ENCODE measurements at places on chromosomes 4 and X. TPM values are rescaled to one million over a fixed set of nuclear protein-coding genes. Genes with fewer than 3 reads are reported as not detected.

Gene WWC2
- 58.2 TPM for polyA plus RNA-seq

Gene ETDC
- not detected for polyA plus RNA-seq

Gene GUCY2F
- 0.04 TPM for polyA plus RNA-seq

Gene DMP1
- polyA plus RNA-seq = not detected

DNA sequence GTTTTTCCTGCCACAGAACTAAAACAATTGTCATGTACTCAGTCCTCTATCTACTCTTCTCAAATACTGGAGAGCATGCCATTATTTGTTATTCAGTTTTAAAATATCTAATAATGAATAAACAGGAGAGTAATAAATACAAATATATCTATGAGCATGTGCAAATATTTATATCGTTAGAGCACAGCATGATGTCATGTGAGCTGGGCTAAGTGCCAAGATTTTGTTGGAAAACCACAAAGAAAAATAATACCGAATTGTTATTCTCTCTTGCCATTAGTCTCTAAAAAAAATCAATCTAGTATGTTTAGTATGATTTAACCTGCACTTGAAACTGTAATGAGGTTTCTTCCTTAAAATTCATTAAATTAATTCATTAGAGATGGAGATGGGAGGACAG is 97.3 kb downstream of the DDX60 start:
- no peak for DNase-seq

GRCh38 chr4:53235547-53235946 is 130.3 kb downstream of the SCFD2 start:
- no peak for DNase-seq

GRCh38 chr4:4268776-4269175 is 20.8 kb upstream of the TMEM128 start:
- no peak for DNase-seq

- no peak for DNase-seq
Observed at GRCh38 chrX:151099001-151099400, 77.4 kb upstream of the GPR50 start.

DNA sequence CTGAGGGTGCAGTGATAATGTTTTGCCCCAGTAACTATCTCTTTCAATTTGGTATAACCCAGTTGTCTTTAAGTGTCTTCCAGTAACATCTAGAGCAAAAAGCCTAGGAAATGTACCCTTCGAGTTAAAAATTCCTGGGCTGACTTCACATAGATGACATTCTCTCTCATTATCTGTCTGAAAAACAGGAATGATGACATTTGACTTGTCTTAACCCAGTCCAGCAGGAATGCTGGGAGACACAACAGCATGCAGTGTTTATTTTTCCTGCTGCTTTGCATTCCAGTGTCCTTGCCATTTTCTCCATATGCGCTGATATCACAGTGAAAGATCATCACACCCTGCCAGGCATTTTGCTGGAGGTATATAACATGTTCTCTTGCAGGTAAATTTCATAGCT is 130.0 kb downstream of the SOWAHB start:
- no peak for DNase-seq

GRCh38 chr4:2168469-2169319 is 73.2 kb downstream of the HAUS3 start:
- no peak for DNase-seq
